Thoracic aorta (tissue), 2 donors: ENCODE measurements at places on chromosomes 5 and 9.

DNA sequence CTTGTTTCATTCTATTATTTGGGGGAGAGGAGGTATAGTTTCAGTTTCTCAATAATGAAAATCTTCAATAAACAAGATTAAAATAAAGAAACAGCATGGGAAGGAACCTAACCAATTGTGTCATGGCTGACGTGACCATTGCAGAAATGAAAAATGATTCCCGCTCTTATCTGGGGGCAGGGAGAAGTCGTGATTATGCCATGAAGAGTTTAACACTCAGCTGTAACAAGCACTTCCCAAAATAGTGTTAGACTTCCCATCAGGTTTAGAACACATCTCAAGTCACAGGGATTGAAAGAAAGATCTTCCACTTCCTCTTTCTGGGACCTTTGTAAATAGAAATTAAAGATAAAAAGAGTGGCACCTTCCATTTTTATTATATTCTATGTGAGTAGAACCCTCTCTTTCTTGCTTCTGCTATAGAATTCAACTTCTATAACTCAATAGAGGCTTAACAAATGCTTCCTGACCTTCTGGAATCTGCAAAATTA, 122.2 kb downstream of the TRPM6 start:
- no peak for DNase-seq

GRCh38 chr5:91494447-91494996, 111.4 kb upstream of the ARRDC3 start:
- no peak for DNase-seq

GRCh38 chr5:176481711-176482110, 33.5 kb downstream of the FAF2 start:
- no peak for DNase-seq

DNA sequence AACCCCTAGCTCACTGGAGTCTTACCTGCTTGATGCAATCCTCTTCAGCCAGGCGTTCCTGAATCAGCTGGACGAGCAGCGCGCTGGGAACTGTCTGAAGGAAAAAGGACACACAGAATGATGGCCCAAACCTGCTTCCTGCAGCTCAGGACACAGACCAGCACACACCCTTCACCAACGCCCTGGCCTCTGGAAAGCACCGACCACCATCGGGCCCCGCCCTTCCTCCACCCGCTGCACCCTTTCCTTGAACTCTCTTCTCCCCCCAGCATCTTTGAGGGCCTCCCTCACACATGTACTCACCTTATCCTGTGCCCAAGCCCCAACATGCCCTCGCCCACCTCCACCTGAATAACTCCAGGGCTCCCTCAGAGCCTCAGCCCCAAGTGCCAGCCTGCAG, 23.3 kb downstream of the AK8 start:
- no peak for DNase-seq

DNA sequence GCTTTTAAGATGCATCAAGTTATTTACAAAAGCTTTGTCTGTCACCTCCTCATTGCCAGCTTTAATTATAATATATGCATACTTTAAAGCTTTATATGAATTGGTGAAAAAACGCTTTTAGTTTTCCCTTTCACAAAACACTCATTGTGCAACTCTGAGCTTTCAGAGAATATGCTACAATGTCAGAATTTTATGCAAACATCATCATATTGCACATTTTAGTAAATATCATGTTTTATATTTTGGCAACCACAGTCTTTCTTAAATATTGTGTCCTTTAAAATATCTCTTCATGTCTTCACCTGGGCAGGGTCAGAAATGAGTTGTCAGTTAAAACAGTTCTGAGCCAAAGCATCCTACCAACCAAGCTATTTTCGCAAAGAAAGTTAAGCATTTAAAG, 601.1 kb upstream of the RORB start:
- DNase-seq, result no peak

DNA sequence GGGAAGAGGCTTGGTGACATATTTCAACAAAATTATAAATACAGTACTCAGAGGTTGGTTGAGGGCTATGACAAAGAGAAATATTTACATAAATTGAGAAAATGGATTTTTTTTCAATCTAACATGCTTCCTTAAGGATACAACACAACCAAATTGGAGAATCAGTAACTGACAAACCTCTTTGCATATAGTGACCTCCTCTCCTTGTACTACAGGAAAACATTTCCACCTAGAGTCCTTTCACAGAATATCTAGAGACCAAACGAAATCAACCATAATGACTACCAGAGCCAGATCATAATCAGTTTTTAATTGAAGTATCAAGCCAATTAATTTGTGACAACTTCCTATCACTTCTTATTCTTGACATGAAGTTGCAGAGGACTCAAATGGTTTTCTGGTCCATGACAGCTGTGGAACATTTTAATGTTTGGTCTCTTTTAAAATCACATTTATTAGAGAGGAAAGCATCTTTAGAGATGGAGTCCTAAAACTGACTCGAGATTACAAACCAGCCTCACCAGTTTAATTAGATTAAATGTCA, 1636.5 kb upstream of the C9orf72 start:
- no peak for DNase-seq

GRCh38 chr5:149969181-149969930, 8.8 kb downstream of the SLC26A2 start:
- no peak for DNase-seq

DNA sequence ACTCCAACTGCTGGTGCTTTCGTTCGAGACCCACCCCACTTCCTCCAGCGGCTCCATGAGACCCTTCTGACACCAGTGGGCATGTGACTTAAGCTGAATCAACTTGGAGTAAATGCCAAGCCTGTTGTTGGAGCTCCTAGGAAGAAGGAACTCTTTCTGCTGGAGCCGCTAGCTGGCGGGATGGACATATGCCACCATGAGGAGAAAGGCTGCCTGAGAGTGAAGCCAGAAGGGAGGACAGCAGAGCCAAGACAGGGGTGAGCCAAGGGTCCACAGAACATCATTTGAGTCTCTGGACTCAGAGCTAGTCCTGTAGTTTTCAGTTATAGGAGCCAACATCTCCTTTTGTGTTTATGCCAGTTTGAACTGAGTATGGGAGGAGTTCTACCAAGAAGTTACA, 35.9 kb downstream of the ANXA6 start:
- no peak for DNase-seq

DNA sequence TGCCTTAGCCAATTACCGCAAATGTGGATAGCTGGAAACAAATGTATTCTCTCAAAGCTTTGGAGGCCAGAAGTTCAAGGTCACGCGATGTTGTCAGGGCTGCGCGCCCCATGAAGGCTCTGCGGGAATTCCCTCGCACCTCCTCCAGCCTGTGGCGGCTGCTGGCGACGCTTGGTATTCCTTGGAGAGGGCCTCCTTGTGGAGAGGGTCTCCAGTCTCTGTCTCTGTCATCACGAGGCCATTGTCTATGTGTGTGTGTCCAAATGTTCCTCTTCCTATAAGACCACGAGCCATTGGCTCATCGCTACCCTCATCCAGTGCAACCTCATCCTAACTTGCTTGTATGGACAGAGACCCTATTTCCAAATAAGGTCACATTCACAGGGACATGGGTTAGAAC, 97.5 kb downstream of the ANKRD33B start:
- DNase-seq, result no peak

- no peak for DNase-seq
Measured at GRCh38 chr9:126524353-126525077, 89.2 kb upstream of the LMX1B start.

DNA sequence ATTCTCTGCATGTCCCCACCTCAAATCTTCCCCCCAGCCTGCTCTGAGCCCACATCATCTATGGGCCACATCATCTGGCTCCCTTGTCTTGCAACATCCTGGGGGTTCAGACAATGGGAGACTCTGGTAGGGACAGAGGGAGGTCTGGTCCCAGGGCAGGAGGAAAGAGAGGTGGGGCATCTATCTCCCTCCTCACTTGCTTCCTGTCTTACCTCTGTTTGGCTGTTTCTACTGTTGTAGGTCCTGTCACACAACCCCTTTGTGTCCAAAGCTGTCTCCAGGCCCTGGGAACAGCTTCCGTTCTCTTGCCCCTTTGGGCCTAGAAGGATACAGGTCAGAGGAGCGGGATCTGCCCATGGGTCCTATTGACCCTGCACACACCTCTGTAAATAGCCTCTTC, 227.2 kb downstream of the NSG2 start:
- no peak for DNase-seq

DNA sequence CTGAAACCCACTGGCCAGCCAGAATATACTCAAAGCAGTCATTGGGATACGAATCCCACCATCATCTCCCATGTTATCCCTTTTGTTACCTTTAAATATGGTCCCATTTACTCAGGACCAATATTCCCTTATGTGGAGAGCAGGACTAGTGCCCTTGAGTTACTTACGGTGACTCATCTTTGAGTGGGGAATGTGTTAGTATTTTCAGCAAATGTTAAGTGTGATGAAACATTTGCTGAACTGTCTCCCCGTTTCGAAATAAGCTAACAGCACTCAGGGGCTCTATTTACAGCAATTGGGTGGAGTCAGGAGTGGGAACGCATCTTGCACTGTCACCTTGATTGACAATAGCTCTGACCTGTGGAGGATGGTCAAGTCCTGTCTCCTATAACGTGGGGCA, 67.4 kb downstream of the CTSL start:
- DNase-seq, result no peak
